ENCODE measurements at places on chromosomes 2 and 18. TPM values are rescaled to one million over a fixed set of nuclear protein-coding genes. Genes with fewer than 3 reads are reported as not detected.

GRCh38 chr2:66849153-66849755, 414.3 kb downstream of the MEIS1 start:
- no peaks in the 10 kb centered on the region for H3K27me3 ChIP-seq
- no peaks in the 10 kb centered on the region for H3K36me3 ChIP-seq
- DNase-seq, result no peak
- no peak overlapping the region for H3K27ac ChIP-seq
- no peaks in the 10 kb centered on the region for H3K4me1 ChIP-seq

The BBS5 gene
- 2.0 TPM for polyA plus RNA-seq

The PRKAG3 gene
- polyA plus RNA-seq, result not detected

The GPR55 gene
- polyA plus RNA-seq, result not detected

GRCh38 chr2:233756429-233757081, 3.5 kb upstream of the UGT1A1 start:
- no peak overlapping the region for H3K27ac ChIP-seq
- DNase-seq, result no peak
- H3K4me1 ChIP-seq, result peaks cover 15% of the 10 kb centered on the region
- peaks cover 8% of the 10 kb centered on the region for H3K36me3 ChIP-seq

The TIGD1 gene
- 0.67 TPM for polyA plus RNA-seq

The PCGF1 gene
- polyA plus RNA-seq, result 42.2 TPM

The NPPC gene
- not detected for polyA plus RNA-seq

Data from keratinocyte (primary cell).